CD4-positive, alpha-beta T cell treated with Interleukin-17A for 4 hours (primary cell): ENCODE measurements at places on chromosomes 6 and 20.

DNA sequence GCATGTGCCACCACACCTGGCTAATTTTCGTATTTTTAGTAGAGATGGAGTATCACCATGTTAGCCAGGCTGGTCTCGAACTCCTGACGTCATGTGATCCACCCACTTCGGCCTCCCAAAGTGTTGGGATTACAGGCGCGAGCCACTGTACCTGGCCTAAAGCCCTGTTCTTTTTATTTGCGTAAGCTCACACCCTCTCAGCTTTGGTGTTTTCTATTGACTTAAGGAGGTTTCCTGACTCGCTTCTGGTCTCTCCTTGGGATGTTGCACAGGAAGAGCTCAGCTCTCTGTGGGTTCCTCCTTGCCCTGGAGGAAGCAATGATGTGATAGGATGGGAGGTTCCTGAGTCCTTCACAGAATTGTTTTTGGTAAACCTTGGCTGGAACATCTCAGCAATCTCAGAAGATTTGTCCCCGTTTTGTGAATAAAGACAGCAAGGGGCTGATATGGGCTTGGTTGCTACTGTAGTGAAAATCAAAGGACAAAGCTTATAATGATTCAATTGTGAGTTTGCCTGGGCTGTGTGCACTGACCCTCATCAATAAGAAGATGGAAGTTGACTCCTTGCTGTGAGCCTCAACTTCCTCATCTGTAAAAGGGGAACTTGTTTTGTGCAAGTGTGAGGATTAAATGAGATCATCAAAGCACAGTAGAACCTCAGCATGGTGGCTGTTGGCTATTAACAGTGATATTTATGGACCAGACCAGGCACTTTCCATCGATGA lies 27.0 kb downstream of the TOX2 start:
- DNase-seq, result no peak

GRCh38 chr6:33343953-33344611 lies 26.5 kb upstream of the ZBTB22 start:
- DNase-seq, result peak; percentile 75

- DNase-seq, result no peak
Observed at GRCh38 chr6:71287926-71288227, 734 bp upstream of the OGFRL1 start.

DNA sequence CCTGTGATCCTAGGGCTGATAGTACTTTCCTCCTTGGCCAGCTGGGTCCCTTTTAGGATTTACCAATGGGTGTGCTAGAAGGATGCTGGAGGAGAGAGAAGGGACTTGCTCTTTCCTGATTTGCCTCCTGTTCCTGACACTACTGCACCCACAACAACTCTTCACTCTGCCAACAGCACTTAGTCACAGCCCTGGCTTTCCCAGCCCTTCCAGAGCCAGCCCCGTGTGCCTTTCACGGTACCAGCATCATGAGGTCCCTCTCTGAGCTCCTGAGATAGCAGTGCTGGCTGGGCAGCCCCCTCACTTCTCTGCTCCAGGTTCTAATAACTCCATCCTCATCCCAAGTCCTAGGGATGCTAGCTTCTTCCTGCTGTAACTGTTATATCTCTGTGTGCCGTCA lies 80.9 kb downstream of the DNAH8 start:
- no peak for DNase-seq
